ENCODE measurements at places on chromosomes 5 and 9.
A peak's percentile ranks its signal among the peaks of the same experiment; 100 is the strongest.

DNA sequence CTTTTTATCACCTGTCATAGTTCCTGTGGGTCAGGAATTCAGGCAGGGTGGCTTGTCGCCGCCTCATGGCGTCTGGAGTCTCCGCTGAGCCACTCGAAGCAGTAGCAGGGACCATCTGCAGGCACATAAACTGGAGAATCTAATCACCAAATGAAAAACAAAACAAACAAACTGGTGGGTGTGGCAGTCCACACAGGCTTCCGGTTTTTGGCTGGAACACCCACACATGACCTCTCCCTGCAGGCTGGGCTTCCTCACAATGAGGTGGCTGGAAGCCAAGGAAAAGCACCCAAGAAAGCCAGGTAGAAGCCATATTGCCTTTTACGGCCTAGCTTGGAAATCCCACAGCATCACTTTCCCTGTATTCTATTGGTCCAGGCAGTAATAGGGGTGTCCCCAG is 197.0 kb downstream of the SYK start:
- no peak for DNase-seq

GRCh38 chr9:72355153-72355552 is 9.9 kb downstream of the ZFAND5 start:
- no peak for DNase-seq

- DNase-seq, result no peak
Measured at GRCh38 chr5:59276917-59277372, 616.6 kb downstream of the PDE4D start.

- DNase-seq, result peak; percentile 15
Measured at GRCh38 chr9:95379630-95380029, 62.1 kb upstream of the FANCC start.

DNA sequence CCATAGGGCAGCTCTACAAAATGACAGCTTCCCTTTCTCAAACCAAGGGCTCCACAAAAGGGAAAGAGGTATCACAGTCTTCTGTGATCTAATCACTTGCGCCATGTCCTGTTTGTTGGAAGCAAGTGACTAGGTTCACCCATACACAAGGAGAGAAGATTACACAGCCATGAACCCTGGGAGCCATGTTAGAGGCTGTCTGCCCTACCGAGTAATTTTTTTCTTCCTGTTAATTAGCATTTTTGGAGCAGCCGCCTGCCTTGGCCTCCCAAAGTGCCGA is 33.2 kb upstream of the GOLPH3 start:
- no peak for DNase-seq
